ENCODE measurements at places on chromosomes 5 and 9.

GRCh38 chr5:96317945-96318344 lies 115.1 kb downstream of the PCSK1 start:
- DNase-seq, result no peak

DNA sequence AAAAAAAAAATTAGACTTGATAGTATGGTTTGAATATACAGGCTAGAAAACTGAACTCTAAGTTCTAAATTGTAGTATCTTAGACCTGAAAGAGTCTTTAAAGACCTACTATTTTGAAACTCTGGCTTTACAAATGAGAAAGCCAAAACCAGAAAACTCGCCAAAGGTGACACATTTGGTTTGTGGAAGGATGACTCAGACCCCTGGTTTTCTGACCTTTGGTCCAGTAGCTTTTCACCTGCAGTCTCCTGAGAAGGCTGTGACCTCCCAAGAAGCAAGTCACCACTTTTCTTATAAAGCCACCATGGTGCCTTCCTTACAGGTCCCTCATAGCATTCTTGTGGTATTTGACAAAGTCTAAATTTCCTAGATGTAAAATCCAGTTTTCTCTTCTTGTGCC lies 102.1 kb upstream of the CEP78 start:
- DNase-seq, result no peak

GRCh38 chr9:126309427-126310189 lies 17.0 kb upstream of the MVB12B start:
- DNase-seq, result no peak

- no peak for DNase-seq
Measured at GRCh38 chr5:122297587-122298298, 14.3 kb upstream of the SNCAIP start.
